Smooth muscle cell of trachea (primary cell): ENCODE measurements at places on chromosomes 1 and 21. TPM values are rescaled to one million over a fixed set of nuclear protein-coding genes. Genes with fewer than 3 reads are reported as not detected.

NCMAP gene
- total RNA-seq, result not detected in 2 replicates

AHDC1 gene
- 12.7 and 15.1 TPM in 2 replicates for total RNA-seq

CLDN14 gene
- not detected in 2 replicates for total RNA-seq

KMO gene
- total RNA-seq, result 0.17 TPM in 1 of 2 replicates, not detected in the other

DENND2D gene
- 3.3 and 22.7 TPM in 2 replicates for total RNA-seq

SH2D2A gene
- total RNA-seq, result not detected in 2 replicates

DFFB gene
- total RNA-seq, result 10.1 and 13.5 TPM in 2 replicates

KLHDC9 gene
- total RNA-seq, result 1.9 and 4.5 TPM in 2 replicates

KCND3 gene
- total RNA-seq, result under 0.01 TPM in 2 replicates

TRABD2B gene
- total RNA-seq, result 0.17 TPM in 1 of 2 replicates, not detected in the other

ANKRD35 gene
- 3.3 and 5.5 TPM in 2 replicates for total RNA-seq

WDR64 gene
- not detected in 2 replicates for total RNA-seq

PGLYRP3 gene
- total RNA-seq, result not detected in 2 replicates

TTC39A gene
- 1.5 and 3.1 TPM in 2 replicates for total RNA-seq

RIPK4 gene
- 0.15 TPM in 1 of 2 replicates, not detected in the other for total RNA-seq

TMEM50A gene
- 87.7 and 129 TPM in 2 replicates for total RNA-seq

FCRLB gene
- total RNA-seq, result 2.0 and 3.6 TPM in 2 replicates

RGS4 gene
- 26.3 and 110 TPM in 2 replicates for total RNA-seq
